ENCODE measurements at places on chromosomes 5 and 9.

DNA sequence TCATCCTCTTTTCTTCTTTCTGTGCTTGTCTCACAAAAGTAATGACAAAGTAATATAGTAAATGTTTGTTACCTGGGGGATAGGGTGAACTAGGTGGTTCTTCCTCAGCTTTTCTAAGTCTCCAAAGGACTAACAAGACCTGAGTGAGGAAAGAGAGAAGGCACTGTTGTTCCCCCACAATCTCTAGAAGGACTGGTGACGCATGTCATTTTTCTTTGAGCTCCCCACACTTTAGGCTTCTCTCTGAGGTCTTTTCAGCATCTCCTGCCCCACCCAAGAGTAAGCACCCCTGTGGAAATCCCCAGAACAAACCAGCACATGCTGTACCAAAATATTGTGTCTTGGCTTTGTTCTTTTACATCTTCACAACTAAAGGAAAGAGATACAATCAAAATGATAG is 2.4 kb upstream of the IL7R start:
- no peak for DNase-seq

DNA sequence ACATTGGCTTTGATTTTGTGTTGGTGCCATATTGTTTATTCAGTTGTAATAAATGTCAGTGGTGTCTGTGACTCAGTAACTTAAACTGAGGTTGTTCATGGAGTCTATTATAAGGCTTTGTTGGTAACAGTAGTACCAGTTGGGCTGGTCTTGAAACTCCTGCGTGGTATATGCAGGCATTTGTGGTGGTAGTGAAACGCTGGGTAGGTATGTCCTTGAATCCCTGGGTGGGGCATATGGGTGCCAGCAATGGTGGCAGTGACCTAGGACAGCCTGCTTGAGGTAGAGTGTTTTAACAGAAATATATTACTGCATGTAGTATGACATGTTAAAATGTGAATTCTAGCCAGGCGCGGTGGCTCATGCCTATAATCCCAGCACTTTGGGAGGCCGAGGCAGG is 1058.5 kb upstream of the SEMA6A start:
- DNase-seq: no peak

- DNase-seq: no peak
Measured at GRCh38 chr5:137022043-137022442, 477.1 kb downstream of the SPOCK1 start.

- DNase-seq: no peak
Measured at GRCh38 chr5:7742241-7742656, 108.7 kb downstream of the CFAP90 start.

- DNase-seq: no peak
Measured at GRCh38 chr9:79007701-79008483, 563.9 kb upstream of the TLE4 start.

- DNase-seq: no peak
Measured at GRCh38 chr9:98983295-98984268, 39.9 kb downstream of the COL15A1 start.

DNA sequence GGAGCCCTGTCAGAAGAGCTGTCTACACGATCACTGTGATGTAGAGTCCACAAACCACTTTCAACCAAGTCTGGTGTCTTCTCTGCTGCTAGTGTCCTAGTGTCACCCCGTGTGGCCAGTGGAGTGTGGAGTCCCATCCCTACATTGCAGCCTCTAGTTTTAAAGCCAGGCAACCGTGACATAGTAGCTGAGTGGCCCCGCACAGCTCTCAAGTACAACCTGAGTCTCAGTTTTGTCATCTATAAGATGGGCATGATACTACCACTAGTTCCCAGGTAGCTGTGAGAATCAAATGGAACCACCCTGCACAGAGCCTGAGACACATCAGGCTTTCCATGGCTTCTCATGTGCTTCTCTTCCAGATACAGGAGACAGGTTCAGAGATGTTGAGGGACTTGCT is 43.2 kb upstream of the AKNA start:
- DNase-seq: no peak

Measured in glomerular endothelial cell (primary cell).